ACHN (cell line): ENCODE measurements at places on chromosomes 5 and 9.

GRCh38 chr9:92661127-92661526 is 8.8 kb downstream of the IPPK start:
- no peak for DNase-seq

- DNase-seq: peak; percentile 10
These were observed 72.3 kb downstream of the C9orf153 start for GRCh38 chr9:86187121-86187520.

GRCh38 chr9:136328011-136328621 is 777 bp downstream of the GPSM1 start:
- no peak for DNase-seq

- no peak for DNase-seq
These were observed 6.6 kb downstream of the ANKDD1B start for GRCh38 chr5:75617736-75618352.

DNA sequence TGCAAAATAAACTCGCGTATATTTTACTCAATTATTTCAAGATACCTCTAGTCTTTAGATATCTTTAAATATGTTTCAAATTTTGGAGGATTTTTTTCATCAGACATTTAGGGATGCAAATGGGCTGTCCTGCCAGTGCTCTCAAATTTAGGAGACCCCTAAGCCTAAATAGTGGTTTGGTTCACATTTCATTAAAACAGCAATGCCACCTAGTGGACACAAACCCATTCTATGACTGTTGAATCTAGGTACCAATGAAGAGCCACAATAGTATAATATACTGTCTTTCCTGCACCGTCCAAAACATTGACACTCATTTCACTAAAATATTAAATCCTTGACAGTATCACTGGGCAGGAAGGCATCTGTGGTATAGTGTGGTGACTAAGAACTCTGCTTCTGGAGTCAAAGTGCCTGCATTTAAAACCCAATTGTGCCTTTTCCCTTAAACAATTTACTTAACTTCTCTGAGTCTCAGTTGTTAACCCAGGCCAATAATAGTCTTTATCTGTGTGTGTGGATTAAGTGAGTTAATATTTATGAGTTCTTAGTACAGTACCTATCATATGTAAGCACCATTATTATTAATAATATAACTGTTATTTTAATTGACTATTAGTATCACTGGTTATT is 148.0 kb downstream of the RORB start:
- peak; percentile 21 for DNase-seq

DNA sequence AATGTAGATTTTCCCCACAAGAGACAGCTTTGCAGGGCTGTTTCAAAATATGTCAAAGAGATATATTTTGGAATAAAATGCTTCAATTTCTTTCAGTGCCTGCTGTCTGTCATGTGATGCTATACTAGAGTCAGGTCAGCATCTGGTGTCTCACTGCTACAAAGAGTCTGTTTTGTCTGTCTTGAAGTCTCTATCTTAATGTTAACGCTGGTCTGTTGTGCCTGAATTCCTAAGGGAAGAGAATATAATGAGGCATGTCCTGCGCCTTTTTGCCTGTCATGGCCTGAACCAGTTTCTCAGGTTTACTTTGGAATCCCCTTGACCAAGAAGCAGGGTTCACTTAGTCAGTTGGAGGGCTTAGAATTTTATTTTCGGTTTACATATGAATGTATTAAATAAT is 176.4 kb downstream of the PDZD2 start:
- no peak for DNase-seq

DNA sequence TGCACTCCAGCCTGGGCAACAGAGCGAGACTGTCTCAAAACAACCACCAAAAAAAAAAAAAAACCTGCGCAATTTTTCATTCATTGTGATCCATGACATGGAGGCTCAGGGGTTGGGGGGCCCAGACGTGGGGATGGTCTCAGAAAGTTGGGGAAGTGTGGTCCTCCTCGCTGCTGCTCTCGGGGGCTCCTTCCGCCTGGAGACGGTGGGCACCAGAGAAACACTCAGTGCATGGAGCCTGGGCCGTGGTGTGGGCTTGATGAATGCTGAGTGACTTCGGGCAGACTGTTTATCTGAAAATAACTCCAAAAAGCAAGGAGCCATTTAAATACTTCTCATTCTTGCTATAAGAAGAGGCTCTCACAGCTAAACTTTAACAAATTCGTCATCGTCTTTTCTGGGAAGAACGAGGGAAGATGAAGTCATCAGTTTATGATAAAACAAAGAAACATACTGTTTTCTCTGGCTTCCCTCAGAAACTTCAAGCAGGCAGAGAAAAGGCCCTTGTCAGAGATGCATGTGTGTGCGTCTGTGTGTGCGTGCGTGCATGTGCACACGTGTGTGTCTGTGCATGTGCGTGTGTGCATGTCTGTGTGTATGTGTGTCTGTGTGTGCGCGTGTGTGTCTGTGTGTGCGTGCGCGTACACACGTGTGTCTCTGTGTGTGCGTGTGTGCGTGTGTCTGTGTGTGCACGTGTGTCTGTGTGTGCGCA is 35.0 kb downstream of the RASGEF1C start:
- peak; percentile 79 for DNase-seq

DNA sequence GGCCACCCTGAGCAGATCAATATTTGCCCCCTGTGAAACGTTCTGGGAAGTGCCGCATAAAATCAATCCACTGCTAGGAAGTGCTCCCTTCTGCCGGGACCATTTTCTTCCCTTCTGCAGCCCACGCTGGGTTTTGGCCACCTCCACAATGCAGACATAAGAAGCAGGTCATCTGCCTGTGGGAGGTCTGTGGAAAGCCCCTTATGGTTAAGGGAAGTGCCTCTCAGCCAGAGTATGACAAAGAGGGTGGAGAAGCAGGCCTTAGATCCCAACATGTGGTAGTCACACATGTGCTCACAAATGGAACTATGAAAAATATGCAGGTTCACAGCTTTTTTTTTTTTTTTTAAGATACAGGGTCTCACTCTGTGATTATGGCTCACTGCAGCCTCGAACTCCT is 82.8 kb downstream of the SLC1A3 start:
- DNase-seq: no peak

DNA sequence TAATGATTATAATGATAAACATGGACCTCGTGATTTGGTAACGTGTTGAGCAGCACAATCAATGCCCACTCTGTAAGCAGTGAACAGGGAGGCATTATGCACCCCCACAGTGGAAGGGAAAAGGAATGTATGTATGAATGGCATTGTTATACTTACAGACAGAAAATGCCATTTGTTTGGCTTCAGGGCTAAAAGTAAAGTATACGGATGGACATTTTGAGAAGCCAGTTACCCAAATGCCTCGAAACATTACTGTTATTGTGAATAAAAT is 260.2 kb upstream of the PPP1R2B start:
- no peak for DNase-seq

DNA sequence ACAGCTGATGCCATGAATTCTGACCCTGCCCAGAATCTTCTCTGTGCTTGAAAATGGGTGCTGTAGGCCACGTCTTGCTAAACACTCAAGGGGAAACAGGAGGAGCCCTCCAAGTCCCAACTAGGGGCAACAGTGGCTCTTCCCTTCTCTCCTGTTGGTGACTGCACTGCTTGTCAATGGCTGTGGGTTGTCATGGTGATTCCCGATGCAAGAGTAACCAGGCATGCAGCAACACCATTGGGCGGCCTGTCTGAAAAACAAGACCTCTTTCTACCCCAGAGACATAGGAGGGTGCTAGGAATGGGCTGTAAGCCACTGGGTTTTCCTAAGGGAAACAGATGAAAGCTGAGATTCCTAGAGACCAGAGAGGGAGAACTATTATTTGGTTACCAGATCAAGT is 201.7 kb upstream of the PANK3 start:
- no peak for DNase-seq

DNA sequence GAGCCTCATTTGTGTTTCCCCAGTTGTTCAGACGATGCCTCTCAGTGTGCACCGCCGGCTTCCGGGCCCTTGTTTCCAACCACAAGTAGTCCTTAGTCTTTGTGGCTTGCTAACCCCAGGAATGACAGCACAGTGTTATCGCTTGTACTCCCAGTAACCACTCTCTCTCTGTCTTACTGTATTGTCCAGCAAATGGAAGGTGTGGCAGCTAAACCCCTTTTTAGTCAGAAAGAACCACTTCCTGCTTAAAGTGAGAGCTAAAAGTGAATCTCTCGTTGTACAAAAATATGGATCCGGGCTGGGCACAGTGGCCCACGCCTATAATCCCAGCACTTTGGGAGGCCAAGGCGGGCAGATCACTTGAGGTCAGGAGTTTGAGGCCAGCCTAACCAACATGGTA is 61.3 kb downstream of the ENC1 start:
- no peak for DNase-seq

GRCh38 chr9:134809826-134810225 is 70.8 kb upstream of the FCN2 start:
- DNase-seq: no peak

GRCh38 chr5:154474396-154475334 is 3.4 kb downstream of the HAND1 start:
- DNase-seq: no peak

DNA sequence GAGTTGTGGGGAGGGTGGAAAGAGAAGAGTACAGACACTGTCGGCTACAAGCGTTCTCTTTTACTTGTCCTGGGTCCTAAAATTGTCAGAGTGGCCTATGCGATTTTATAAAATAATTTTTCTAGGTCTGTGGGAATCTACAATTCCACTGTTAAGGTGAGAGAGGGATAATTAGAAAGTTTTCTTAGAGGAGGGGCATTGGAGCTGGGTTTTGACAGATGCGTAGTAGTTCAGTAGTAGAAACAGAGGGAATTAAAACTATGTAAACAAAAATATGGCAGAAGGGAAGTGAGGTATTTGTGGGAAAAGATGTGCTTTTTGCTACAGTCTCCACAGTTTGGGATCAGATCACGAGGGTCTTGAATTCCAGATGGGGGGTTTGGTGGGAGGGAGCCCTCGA is 129.1 kb upstream of the SHB start:
- DNase-seq: no peak

GRCh38 chr5:144084971-144085370 is 85.5 kb downstream of the YIPF5 start:
- no peak for DNase-seq

GRCh38 chr5:56464935-56465768 is 232.0 kb upstream of the ANKRD55 start:
- no peak for DNase-seq

GRCh38 chr5:113748403-113748802 is 234.9 kb downstream of the YTHDC2 start:
- DNase-seq: no peak

- no peak for DNase-seq
These were observed 17.8 kb downstream of the HINT1 start for GRCh38 chr5:131147258-131147657.
